Kidney (tissue), 22 donors: ENCODE measurements at places on chromosomes 4 and X. TPM values are rescaled to one million over a fixed set of nuclear protein-coding genes. Genes with fewer than 3 reads are reported as not detected.

The MAGEA12 gene
- polyA plus RNA-seq: not detected

GRCh38 chrX:24301060-24301459 is 12.8 kb downstream of the SUPT20HL2 start:
- no peaks in the 10 kb centered on the region for H3K4me1 ChIP-seq
- no peak for DNase-seq
- no peaks in the 10 kb centered on the region for H3K36me3 ChIP-seq
- H3K27ac ChIP-seq: no peak overlapping the region
- H3K27me3 ChIP-seq: no peaks in the 10 kb centered on the region
- no peak overlapping the region for H3K4me3 ChIP-seq

The GASK1B gene
- polyA plus RNA-seq: 6.5 TPM

The EXOSC9 gene
- 19.9 TPM for polyA plus RNA-seq

DNA sequence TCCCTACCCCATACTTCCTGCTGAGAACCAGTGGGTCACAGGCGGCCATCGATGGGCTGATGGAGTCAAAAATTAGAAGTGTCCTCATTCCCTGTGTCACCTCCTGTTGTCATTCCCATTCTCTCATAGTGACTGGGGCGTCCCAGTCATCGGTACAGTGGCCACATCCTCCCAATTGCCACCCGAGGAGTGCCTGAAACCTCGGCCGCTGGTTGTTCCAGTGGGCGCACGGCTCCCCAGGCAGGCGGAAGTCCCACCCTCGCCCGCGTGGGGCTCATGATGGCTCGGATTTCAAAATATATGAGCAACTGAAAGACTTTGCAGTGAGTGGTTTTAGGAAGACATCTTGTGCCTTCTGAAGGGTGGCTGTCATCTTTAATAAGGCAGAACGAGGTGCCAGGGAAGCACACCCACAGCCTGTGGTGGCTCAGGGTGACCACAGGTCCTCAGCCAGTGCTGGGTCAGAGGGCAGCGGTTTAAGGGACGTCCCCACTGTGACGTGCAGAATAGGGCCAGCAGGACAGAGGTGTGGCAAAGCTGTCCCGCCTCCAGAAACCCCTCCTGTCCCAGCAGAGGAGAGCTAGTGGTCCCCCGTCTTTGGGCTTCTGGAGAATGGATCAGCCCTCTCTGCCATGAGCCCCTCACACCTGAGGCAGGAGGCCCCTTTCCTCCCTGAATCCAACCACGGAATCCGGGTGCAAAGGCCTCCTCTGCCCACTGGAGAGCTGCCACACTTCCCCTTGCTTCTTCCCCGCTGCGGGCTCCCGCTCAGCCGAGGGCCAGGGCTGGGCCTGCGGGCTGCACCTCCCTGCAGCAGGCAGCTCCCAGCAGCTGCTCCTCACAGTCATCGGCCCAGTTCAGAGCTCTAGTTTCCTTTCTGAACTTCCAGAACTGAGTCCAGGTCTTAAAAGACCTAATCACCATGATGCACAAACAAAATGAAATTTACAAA is 90.4 kb downstream of the ABLIM2 start:
- H3K27ac ChIP-seq: no peak overlapping the region
- H3K4me1 ChIP-seq: no peaks in the 10 kb centered on the region
- no peaks in the 10 kb centered on the region for H3K36me3 ChIP-seq
- H3K27me3 ChIP-seq: no peaks in the 10 kb centered on the region
- no peak overlapping the region for H3K4me3 ChIP-seq

The GAGE13 gene
- not detected for polyA plus RNA-seq

The DDIT4L gene
- polyA plus RNA-seq: 15.2 TPM

- no peaks in the 10 kb centered on the region for H3K36me3 ChIP-seq
- no peak overlapping the region for H3K4me3 ChIP-seq
- no peak for DNase-seq
- H3K4me1 ChIP-seq: no peaks in the 10 kb centered on the region
These were observed 123.3 kb downstream of the ZNF518B start for GRCh38 chr4:10333942-10334341.

- no peaks in the 10 kb centered on the region for H3K27me3 ChIP-seq
- H3K36me3 ChIP-seq: no peaks in the 10 kb centered on the region
- no peak overlapping the region for H3K4me3 ChIP-seq
- no peak overlapping the region for H3K27ac ChIP-seq
These were observed 20.8 kb downstream of the IRF2 start for GRCh38 chr4:184453365-184454160.

The ABCG2 gene
- 1.5 TPM for polyA plus RNA-seq

The FAM9B gene
- polyA plus RNA-seq: not detected
